ENCODE measurements at places on chromosomes 5 and 9. TPM values are rescaled to one million over a fixed set of nuclear protein-coding genes. Genes with fewer than 3 reads are reported as not detected.

Gene ALDH1B1
- 19.4 TPM for total RNA-seq

GRCh38 chr5:125657936-125658335 is 765.3 kb upstream of the GRAMD2B start:
- DNase-seq, result no peak

DNA sequence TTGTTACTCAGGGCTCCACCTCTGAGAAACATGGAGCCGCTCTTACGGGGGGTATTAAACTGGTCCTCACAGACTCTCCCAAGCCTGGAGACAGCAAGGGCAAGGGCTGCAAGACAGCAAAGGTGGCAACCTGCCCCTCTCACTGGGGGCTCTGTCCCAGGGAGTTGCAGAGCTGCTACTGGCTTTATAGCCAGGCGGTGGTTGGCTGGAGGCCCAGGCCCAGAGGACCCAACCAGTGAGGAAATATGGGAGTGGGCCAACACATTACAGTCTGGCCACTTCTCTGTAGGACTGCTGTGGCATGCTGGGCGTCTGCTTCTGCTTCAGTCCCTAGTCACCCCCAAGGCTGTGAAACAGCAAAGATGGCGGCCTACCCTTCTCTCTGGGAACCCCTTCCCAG is 597.2 kb downstream of the LRRC70 start:
- no peak for DNase-seq

DNA sequence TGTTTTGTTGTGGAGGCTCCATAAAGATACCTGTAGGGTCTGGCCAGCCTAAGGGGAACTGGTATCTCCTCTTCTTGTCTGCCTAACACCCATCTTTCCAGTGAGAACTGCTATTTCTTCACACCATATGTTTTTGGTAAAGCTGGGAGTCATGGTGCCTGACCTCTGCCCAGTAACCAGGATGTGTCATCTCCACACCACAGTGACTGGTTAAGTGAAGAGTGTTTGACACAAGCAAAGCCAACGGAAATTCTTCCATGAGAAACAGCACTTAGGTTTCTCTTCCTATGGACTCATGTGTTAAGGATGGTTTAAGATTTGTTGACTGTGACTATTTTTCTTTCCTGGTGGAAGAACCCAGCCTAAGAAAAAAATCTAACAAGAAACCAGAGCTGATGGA is 111.5 kb downstream of the HTR4 start:
- DNase-seq, result no peak

- DNase-seq, result no peak
These were observed 5.4 kb upstream of the CD180 start for GRCh38 chr5:67201897-67202549.

- no peak for DNase-seq
These were observed 923 bp downstream of the SPATA6L start for GRCh38 chr9:4665357-4665756.

DNA sequence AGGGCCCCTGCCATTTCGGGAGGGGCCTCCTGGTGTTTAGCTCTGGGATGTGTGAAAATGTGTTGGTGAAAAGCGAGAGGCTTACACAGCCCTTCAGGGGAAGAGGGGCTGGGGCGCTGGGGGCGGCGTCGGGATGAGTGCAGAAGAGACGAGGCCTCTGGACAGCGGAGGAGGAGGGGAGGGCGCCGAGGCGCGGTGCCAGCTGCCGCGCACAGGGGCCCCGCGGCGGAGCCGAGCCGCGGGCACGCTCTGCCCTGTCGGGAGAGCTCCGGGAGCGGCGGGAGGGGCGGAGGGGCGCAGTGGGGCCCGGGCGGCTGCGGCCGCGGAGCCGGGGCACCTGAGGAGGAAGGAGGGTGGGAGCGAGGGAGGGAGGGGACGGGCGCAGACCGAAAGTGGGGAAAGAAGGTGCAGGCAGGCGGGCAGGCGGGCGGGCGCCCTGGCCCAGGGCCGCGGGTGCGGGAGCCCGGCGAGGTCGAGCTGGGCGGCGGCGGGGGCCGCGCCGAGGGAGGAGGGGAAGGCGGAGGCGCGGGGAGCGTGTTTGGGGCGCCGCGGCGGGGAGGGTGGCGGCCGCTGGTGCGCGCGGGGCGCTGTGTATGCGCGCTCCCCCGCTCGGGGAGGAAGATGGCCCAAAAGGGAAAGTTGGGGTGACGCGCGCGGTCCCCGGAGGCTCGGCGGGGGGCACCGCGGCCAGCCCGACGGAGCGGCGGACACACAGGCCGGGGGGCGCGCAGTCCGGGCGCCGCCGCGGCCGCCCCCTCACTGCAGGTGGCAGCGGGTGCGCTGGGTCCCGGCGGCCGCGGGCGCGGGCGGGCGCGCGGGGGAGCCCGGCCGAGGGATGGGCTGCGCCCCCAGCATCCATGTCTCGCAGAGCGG is at the start of gene PDE8B:
PDE8B (plus strand) TSS at position 590 of the 873 bp plus-strand sequence; CDS start at position 836, 246 bp downstream.
- DNase-seq, result peak; percentile 35

- no peak for DNase-seq
These were observed 637.7 kb upstream of the DMAC1 start for GRCh38 chr9:8437259-8437658.

Gene PLAC8L1
- not detected for total RNA-seq

DNA sequence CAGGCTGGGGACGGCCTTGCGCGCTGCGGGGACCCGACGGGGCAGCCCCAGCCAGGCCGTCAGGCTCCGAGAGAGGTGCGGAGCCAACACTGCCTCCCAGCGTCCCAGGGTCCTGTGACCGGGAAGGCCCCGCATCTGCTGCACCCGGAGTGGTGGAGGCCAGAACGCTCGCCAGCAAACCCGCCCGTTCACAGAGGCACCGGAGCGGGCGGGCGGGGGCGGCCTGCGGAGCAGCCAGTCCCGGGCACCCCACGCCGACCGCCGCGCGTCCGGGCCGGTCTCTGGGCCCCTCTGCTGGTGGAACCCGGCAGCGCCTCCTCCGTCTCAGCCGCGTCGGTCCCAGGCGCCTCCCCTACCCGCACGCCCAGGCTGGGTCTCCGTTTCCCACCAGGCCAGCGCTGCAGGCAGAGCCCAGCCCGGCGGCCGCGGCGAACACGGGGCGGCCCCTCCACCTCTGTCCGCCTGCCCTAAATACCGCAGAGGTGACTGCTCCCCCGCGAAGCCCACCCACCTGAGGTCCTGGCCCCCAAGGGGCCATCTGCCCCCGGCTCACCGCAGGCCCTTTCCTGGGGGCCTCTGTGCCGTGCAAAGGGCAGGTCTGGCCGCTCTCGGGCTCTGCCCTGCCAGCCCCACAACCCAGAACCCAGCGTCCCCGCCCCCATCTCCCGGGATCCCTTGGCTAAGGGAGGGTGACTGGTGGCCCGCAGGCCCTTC is 15.9 kb downstream of the EXD3 start:
- DNase-seq, result peak; percentile 81

- no peak for DNase-seq
These were observed 15.3 kb downstream of the LCN9 start for GRCh38 chr9:135678236-135679017.

Gene DDX4
- total RNA-seq, result not detected

Gene CTXN3
- not detected for total RNA-seq

DNA sequence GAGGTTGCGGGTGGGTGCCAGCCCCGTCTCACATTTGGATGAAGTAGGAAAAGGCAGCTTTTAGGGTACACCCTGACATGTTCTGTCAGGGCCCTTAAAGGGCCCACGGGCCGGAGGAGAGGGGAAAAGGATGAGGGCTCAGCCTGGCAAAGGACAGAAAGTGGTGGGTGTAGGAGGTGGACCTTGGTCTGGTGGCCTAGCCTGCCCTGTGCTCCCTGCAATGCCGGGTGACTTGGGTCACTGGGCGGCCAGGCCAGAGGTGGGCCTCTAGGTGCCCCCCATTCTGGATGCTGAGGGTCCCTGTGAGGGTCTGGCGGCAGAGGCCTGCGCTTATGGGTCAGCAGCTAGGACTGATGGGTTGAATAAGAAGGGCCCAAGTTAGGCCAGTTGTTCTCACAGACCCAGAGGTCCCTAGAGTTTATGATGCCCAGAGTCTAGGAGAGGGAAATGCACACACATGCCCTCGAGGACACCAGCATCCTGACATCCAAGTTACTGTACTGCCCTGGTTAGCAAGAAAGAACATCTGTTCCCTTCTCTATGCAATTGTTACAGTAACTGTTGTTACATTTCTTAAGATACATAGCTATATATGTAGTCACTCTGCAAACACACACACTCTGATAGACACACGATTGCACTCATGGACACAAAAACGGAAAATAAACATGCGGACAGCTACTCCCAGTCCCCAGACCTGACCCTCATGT is 12.5 kb downstream of the TRIM7 start:
- no peak for DNase-seq

DNA sequence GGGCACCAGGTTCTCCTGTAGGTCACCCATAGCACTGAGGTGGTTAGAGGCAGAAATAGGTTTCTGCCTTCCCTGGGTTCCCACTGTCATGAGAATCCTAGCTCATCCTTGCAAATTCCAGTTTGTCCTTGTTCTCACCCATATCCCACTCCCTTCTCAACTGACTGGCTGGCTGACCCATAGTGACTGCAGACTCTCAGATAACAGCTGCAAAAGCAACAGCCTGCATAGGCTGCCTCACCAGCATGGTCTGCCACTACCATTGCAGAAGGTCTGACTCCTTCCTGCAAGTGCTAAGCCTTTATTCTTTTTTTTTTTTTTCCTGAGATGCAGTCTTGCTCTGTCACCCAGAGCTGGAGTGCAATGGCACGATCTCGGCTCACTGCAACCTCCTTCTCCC is 194.0 kb downstream of the SEMA6A start:
- DNase-seq, result no peak

DNA sequence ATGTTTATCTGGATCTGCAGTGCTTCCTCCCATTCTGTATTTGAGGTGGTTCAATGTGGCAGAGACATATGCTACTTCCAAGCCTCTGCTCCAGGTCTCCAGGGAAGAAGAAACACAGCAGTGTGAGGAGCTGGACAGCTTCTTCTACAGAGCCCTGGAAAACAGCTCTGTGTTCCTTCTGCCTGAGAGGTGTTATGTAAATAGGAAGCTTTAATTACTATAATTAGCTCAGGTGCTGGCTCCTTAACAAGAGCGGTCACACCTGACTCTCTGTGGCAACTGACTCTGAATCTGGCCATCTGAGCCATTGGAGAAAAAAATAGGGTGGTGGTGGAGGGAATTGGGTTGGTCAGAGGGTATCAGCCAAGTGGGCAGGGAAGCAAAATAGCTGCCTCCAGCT is 332.4 kb upstream of the BRINP1 start:
- no peak for DNase-seq

Gene IARS1
- total RNA-seq, result 50.4 TPM

- no peak for DNase-seq
These were observed 27.2 kb upstream of the CER1 start for GRCh38 chr9:14749741-14750211.

DNA sequence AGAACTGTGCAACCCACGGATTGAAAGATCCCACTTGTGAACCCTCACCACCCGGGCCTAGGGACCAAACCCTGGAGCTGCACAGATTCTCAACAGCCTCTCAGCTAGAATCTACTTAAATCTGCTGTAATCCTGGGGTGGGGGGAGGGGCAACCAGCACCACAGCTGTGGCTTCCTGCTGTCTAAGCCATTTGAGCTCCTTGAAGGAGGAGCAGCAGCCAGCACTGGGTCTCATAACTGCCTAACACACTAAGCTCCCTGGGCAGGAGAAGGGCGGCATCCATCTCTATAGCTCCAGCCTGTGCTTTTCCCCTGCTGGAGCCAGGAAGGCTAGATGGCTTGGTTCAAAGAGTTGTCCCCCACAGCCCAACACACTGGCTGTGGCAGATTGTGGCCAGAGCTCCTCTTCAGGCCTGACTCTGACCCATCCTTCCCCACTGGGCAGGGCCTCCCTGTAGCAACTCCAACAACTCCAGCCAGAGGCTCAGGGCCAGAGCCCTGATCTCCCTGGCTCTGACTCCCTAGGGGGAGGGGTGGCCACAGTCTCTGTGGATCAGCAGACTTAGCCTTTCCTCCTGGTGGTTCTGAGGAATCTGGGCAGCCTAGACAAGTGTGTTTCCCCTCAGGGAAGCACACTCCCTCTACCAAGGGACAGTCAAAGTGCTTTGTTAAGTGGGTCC is 72.0 kb upstream of the C9orf72 start:
- no peak for DNase-seq

- DNase-seq, result no peak
These were observed 34.0 kb upstream of the PPP1R2B start for GRCh38 chr5:156815988-156816599.

Gene MACROH2A1
- 101 TPM for total RNA-seq

DNA sequence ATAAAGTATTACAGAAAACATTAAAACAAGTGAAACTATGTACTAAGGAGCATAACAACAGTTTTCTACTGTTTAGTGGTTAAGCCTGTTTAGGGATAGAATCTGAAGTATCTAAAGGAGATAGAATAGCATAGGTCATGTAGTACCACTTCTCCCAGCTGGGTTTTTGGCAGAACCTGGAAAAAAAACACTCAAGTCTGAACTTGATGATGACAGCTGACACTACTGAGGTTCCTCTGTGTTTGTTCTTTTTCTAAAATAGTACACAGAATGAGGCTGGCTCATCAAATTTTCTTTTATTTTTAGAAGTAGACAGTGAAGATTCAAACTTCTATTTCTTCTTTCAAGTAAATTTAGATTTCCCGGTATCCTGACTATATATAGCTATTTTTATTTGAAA is 203.8 kb upstream of the ACO1 start:
- no peak for DNase-seq

DNA sequence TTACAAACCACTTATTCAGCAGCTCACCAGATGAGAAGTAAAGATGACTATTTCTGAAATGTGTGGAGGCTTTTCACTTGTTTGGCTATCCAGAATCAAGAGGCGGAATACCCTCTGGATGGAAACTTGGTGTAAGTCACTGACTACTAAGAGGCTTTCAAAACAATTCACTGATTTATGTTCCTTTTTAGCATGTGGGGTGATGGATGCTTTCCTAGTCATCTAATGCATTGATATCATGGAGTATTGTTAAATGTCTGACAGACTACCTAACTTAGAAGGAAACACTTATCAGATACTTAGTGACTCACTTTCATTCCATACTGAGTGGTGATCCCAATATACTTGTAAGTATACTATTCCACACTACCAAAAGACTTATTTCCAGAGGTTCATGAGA is 141.4 kb downstream of the PLK2 start:
- no peak for DNase-seq

Gene GFPT2
- 27.3 TPM for total RNA-seq

DNA sequence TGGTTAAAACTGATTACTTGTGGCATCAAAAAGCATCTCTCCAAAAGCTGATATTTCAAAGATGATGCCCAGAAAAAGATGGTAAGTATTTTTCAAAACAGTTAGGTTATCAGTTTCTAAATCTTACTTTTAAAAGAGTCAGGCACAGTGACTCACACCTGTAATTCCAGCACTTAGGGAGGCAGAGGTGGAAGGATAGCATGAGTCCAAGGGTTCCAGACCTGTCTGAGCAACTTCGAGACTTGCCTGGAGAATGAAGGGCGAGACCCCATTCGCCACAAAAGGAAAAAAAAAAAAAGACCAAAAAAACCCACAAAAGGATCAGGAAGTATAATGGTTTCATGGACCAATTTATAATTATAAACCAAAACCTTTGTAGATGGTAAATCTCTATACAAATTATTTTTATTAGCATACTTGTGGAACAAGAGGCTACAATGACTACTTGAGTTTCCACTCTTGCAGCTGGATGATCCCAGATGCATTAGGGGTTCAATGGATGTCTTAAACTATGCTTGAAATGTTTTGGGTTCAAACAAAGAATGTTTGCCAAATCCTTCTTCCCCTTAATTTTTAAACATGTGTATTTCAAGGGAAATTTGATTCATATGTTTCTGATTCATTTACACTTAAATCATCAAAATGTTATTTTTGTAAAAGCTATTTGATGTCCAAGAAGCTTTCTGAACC is 96.1 kb downstream of the ADAMTSL1 start:
- DNase-seq, result no peak

Gene S100Z
- total RNA-seq, result not detected

Gene CFAP157
- not detected for total RNA-seq

Gene DMRTA1
- total RNA-seq, result 0.74 TPM

GRCh38 chr9:98518556-98518955 is 190.2 kb downstream of the GABBR2 start:
- DNase-seq, result no peak
